GM18507 (cell line): ENCODE measurements at places on chromosomes 3 and 15.

DNA sequence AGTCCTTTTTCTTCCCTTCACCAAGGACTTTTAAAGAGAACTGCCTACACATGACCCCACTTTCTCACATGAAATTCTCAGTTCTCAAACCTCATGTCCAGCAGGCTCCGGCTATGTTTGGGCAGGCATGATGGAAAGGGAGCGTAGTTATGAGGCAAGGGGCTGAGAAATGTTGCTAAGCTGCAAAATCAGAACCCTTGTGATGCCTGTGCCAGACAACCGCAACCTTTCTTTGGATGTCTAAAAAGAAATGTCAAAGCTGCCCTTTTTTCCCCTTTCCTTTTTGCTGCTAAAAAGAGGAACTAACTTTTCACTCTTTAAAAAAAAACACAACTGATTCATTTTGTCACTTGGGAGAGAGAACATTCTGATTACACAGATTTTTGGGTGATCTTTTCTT lies 19.2 kb downstream of the GNB4 start:
- no peak for DNase-seq

- DNase-seq: no peak
Observed at GRCh38 chr3:145251311-145251710, 909.7 kb downstream of the PLOD2 start.

GRCh38 chr3:64294771-64295170 lies 69.5 kb upstream of the PRICKLE2 start:
- DNase-seq: no peak

DNA sequence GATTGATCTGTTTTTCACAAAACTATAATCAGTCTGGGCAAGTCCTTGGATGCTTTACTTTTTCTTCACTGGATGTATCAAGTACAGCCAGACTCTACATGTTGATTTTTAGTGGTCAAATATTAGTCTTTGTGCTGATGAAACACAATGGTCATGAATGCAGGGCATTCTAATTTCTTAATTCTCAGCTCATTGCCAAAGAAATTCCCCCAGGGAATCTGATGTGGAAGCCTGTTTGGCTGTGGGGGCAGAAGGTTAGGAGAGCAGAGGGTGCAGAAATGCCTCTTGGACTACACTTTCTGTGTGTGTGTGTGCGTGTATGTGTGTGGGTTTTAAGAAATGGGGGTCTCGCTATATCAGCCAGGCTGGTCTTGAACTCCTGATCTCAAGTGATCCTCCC lies 48.7 kb upstream of the HACD2 start:
- no peak for DNase-seq

- DNase-seq: no peak
Observed at GRCh38 chr15:51386029-51386428, 44.6 kb downstream of the GLDN start.

GRCh38 chr3:195095704-195096036 lies 175.3 kb downstream of the XXYLT1 start:
- no peak for DNase-seq

GRCh38 chr15:75001310-75001709 lies 5.9 kb downstream of the SCAMP5 start:
- no peak for DNase-seq

DNA sequence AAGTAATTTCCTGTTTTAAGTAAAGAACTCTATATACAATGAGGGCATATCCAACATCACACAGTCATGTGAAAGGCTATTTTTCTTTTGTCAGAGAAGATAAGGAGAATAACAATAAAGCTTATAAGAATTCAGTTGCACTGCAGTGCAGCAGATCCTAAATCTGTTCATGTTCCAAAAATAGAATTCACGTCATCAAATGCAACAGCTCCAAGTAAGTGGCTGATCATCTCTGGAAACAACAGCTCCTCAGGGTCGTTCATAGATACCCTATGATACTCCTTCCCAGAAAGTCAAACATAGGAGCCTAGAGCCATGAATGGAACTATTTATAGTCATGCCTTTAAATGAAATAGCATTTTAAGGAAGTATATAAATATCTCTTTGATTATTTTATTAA lies 100.2 kb downstream of the FMN1 start:
- DNase-seq: no peak

- DNase-seq: no peak
Observed at GRCh38 chr3:132256989-132257388, 60.2 kb upstream of the ACP3 start.

- no peak for DNase-seq
Observed at GRCh38 chr3:13666781-13667709, 118.1 kb downstream of the FBLN2 start.

DNA sequence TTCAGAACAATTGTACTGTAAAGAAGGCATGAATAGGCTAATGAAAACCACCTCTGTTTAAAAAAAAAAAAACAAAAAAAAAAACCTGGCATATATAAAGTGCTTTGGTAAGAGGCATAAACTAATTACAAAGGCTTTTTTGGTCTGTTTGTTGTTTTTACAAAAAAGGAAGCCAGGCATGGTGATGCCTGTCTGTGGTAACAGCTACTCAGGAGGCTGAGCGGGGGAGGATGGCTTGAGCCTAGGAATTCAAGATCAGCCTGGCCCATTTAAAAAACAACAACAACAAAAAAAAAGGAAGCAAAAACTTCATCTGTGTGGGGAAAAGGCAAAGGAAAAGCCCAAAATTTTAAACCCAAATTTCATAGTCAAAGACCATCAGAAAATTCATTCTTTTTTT lies 47.0 kb downstream of the OSBPL10 start:
- DNase-seq: no peak

DNA sequence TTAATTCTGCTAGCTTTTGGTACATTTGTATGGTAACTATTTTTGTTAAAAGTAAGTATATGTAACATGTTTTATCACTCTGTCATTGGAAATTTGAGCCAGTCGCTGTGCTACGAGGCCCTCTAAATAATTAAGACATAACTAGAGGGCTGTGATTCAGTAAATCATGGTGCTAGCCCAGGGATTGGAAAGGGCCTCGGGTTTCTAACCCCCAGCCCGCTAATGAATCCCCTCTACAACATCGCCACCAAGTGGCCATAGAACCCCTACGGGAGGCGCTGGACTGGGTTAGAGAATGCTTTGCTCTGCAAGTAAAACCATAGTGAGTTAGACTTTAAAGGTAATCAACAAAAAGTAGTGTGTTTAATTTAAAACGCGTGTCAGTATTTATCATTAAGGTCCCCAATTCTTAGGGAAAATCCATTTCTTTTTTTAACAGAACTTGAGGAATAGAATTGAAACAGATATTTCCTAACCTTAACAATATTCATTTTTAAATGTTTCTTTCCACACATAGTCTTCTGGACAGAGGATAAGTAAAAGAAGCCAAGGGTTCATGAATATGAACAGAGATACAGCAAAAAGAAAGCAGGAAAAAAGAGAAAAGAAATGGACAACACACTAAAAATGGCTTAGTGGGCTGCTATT lies 744.7 kb downstream of the EPHA3 start:
- DNase-seq: no peak

DNA sequence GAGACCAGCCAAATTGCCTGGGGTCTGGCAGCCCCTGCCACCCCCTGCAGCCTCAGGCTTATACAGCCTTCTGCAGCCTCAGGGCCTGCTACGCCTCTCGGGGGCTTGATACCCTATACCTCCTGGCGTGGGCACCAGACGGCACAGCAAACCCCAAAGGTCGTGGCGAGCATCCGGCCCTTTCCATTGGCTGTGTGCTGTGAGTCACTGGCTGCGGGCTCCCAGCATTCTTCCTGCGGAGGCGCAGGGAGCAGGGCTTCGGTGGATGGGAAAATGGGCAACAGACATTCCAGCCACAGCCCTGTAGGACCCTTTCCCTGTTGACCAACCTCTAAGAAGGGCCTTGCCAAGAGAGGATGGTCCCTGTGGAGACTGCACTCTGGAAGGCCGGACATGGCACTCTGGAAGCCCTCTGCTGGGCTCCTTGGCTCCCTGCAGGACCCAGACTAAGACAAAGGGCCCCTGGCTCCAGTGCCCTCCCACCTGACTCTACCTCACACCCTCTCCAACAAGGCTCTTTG lies 59.6 kb downstream of the ITGA11 start:
- no peak for DNase-seq

DNA sequence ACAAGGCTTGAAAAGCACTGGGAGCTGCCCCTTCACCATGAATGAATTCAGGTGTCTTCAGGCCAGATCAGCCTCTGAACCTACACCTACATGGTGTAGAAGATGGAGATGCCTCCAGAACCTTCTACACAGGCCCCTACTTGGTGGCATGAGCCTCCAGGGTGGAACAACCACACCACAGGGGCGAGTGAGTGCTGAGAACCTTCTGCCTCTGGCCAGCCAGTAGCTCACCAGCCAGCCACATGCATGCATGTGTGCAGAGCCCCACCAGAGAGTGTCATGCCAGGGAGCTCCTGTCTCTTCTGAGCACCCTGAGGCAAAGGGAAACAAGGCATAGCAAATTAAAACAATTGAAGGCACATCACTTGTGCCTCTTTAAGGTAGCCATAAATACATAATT lies 161.8 kb upstream of the TOPAZ1 start:
- no peak for DNase-seq
